DMS53 (cell line): ENCODE measurements at places on chromosomes 1 and 21.

DNA sequence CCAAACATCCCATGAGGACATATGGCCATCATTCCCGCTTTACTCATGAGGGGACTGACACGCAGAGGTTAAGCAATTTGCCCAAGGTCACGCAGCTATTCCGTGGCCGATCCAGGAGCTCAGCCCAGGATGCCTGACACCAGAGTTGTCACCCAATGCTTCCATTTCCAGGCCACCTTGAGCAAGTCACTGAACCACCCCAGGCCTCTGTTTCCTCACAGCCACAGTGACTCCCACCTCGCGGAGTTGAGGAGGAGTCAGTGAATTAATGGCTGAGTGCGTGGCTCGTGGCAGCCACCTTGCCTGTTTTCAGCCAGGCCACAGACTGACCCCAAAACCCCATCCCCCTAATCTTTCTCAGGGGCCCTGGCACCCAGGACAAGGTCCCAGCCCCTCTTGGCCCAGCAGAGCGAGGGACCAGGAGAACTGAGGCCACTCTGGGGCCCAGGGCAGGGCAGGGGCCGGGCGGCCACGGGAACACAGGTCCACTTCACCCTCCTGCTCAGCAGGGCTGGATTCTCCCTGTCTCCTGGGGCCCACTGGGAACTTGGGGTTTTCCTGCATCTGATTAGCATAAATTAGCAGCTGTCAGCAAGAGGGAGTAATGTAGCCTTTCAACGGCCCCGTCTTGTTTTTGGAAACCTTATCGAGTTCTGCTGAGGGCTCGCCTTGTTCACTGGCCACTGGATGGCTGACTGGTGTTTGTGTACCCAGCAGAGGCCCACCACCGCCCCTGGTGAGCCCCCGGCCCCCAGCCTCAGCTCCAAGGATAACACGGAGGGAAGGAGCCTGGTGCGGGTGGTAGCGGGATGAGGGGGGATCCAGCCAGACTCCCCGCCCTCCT, 19.7 kb upstream of the LAPTM5 start:
- no peak for DNase-seq

- no peak for DNase-seq
These were observed 49.4 kb upstream of the ROR1 start for GRCh38 chr1:63724375-63724899.

GRCh38 chr1:227915564-227916553, 31.9 kb downstream of the WNT9A start:
- DNase-seq, result no peak

DNA sequence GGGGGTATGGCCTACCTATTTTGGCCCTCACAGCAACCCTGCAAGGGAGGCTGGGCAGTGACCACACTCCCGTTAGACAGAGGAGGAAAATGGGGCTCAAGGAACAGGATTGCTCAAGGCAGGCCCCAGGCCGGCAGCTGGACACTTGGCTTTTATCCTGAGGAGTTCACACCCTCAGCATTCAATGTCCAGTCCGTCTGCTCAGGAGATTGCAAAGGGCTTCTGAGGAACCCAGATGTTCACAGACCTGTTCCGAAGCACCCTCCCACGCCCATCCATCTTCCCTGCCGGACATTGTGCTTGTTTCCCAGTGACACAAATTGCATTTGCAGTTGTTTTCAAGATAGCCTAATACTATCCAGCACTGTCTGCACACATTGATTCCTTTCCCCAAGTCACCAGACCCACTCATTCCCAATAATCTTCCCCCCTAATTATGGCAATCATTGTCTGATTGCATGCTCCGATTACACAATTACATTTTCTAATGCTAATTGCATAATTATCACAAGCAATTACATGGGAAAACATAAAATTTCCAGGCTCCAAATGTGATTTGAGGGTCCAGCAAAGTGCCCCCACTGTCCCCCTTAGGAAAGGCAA, 4.3 kb upstream of the UBL4B start:
- no peak for DNase-seq

DNA sequence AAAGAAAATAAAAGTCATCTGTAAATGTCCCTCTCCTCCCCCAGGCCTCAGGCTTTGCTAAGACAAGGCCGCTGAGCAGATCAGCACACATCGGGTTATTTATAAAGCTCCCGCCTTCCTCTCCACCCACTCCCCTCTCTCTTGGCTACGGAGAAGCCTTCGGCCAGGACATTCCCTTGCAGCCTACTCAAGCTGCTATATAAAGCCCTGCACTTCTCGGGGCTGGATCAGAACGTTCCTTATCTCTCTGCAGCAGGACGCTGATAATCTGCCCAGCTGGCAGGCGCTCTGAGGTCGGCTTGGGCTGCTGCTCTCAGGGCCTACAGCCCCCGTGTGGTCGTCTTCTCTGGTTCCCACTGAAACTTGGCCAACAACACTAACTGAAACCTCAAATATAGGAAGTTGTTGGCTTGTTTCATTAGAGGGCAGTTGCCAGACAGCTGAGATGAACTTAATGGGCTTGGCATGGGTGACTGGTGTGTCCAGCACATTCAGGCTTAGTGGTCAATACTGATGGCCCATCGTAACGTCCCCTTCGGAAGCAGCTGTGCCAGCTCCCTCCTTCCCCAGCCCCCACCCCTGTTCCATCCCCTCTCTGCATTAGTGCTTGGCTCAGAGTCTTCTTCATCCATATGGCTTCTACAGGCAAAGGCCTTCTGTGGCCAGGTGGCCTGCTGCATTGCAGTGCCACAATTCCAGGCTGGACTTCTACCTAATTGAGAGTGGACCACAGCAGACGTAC, 64.6 kb downstream of the IER5 start:
- DNase-seq, result no peak

DNA sequence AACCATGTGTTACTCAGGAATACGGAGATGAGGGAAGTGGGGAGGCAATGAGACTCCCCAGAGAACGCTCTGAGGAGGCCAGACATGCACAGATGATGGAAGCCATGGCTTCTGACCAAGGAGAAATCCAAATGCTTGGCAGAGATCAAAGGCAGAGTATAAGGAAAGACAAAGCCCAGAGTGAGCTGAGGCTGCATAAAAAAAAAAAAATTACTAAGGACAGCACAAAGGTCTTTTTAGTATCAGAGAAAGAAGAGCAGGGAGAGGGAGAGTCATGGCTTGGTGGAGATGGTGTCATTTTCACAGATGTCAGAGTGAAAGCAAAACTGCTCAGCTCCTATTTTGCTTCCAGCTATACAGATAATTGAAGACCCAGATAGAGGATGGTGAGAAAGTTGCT, 8.1 kb upstream of the NCF2 start:
- no peak for DNase-seq

DNA sequence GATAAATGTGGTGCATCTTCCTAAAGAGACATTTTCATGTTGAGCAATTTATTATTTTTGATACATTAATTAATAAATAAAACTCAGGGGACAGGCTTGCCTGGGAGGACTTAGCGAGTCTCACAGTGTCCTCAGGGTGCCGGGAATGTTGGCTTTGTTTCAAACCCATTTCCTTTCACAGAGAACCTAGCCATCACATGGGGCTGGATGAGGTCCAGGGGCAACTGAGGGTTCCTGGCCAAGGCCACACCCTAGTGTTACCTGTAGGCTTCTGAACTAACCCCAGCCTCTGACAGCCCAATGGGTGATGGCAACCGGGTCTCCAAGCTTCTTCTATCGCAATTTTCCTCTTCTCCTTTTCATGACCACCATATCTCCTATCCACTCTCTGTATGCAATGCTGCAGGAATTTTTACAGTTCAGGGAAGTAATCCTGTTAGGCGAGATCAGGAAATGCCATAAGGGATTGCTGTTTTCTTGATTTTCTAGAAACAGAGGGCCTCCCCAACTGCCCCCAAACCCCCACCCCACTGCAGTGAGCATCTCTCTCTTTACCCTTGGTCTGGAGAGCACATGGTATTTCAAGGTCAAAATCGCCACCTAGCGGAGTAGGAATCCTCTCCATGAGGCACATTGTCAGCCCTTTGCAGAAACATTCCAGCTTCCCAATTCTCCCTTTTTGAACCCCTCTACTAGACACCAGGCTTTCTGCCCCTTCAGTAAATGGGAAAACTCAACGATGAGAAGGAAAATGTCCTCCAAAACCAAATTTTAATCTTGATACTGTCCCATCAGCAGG, 22.1 kb upstream of the SMYD3 start:
- no peak for DNase-seq

- no peak for DNase-seq
These were observed 13.5 kb upstream of the CHI3L1 start for GRCh38 chr1:203199816-203200571.

- no peak for DNase-seq
These were observed at the start of gene RGS5 for GRCh38 chr1:163202833-163203451. RGS5 (minus strand) TSS chr1:163202916; CDS start chr1:163202835, 81 bp downstream.

DNA sequence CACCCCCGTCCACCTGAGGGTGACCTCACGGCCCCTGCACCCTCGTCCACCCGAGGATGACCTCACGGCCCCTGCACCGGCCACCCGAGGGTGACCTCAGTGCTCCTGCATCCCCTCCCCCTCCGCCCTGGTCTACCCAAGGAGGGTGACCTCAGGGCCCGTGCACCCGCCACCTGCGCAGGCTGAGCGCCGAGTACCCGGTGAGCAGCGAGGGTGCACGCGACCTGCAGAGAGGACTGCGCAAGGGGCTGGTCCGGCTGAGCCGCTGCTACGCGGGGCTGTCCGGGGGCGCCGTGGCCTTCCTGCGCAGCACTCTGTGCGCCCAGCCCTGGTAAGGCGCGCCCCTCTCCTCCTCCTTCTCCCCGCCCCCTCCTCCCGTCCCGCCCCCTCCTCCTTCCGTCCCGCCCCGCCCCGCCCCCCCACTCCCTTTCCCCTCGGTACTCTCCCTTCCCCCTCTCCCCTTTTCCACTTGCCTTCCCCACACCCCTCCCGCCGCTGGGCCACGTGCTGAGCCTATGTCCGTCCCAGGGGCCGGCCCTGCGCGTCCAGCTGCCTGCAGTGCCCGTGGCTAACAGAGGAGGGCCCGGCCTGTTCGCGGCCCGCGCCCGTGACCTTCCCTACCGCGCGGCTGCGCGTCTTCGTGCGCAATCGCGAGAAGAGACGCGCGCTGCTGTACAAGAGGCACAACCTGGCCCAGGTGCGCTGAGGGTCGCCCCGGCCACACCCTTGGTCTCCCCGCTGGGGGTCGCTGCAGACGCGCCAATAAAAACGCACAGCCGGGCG, 28.4 kb downstream of the TRIM11 start:
- DNase-seq, result peak; percentile 95

GRCh38 chr1:201513498-201514243, 6.7 kb upstream of the CSRP1 start:
- DNase-seq, result no peak

DNA sequence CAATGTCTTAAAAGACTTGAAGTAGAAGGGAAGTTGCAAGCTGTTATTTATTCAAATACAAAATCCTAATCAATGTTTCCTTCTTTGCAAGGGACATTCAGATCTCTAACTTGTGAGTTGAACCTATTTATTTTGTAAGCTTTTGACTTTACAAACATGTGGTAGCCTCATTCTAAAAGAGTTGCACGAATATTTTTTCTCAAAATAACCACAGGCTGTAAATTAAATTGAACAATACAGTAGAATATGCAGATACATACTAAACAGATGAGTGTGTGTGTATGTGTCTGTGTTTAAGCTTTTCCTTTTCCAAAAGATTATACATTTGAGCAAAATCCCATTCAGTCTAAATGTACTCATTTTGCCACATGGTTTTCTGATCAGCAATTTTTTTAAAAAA, 4.8 kb upstream of the DYNLT5 start:
- no peak for DNase-seq

DNA sequence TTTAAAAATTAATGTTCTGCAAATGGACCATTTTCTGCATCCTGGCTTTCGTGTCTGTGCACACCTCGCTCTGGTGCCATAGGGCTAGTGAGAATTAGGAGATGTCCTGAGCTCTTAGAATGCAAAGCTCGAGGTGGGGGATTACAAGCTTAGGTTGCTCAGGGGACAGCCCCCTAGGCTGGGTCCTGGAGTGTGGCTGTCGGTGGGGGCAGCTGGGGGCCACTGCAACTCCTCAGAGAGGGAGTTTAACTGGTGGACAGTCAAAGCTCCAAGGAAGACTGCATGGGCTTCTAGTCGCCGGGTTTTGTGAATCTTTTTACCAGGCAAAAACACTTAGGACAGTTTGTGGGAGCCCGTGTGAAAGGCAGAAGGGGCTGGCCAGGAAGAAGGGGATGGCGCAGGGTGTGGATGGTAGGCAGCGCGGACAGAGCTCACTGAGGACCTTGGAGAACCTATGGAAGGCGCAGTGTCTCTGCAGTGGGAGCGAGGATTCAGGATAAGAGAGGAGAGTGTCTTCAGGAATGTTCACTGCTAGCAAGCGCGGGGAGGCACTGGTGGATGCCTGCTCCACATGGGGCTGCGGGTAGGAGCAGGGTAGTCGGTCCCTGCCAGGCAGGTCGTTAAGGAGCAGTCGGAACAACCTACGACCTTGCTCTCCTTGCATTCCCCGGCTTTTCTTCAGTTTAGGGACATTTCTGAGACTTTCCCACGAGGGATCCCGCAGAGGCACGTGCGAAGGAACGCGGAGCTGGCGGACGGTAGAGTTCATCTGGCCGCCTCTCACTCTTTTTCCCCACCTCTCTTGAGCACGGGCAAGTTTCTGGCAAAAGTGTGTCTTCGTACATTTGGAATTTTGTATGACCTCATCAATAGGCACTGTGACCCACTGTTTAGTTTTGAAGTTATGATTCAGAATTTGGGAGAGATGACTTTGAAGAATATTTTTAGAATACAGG, 12.9 kb upstream of the KCNE1 start:
- DNase-seq, result no peak

- no peak for DNase-seq
These were observed at the start of gene MAP3K7CL for GRCh38 chr21:29130270-29130969. MAP3K7CL (plus strand) TSS chr21:29130644; CDS start chr21:29133345, 2,701 bp downstream.

DNA sequence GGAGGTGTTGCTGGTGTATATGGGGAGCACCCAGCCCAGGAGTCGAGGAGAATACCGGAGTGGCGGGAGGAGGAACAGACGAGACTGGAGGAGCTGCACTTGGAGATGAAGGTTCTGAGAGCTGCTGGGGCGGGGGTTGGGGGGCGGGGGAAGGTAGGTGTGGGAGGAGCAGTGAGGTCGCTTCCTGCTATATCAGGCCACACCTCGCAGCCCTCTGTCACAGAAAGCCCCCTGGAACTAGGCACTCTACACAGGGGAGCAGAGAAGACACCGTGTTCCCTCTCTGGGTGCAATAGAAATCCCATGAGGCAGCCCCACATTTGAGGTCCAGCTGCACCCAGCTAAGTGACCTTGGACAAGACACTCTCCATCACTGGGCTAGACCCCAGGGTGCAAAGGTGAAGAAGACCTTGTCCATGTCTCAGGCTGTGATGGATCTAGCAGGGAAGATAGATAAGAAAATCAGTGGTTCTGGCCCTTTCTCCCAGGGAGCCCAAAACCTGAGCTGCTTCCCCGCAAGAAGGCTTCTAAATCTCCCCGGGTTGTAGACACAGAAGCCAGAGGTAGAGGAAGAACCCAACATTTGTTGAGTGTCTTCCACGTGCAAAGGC, 155.8 kb upstream of the EDN2 start:
- no peak for DNase-seq

- no peak for DNase-seq
These were observed 89.9 kb upstream of the KAZN start for GRCh38 chr1:14508613-14509012.

- no peak for DNase-seq
These were observed 4.1 kb downstream of the PPM1J start for GRCh38 chr1:112711041-112711440.

GRCh38 chr1:179283992-179284391, 9.6 kb upstream of the SOAT1 start:
- DNase-seq, result no peak
